Stimulated activated naive CD8-positive, alpha-beta T cell treated with anti-CD3 and anti-CD28 coated beads, Interleukin-15, amount 100 ng/mL, for 72 hours (primary cell): ENCODE measurements at places on chromosomes 2 and 18.

GRCh38 chr2:156483741-156484173 lies 47.6 kb downstream of the GPD2 start:
- DNase-seq: no peak

GRCh38 chr2:130318906-130319305 lies 23.8 kb upstream of the IMP4 start:
- DNase-seq: no peak

DNA sequence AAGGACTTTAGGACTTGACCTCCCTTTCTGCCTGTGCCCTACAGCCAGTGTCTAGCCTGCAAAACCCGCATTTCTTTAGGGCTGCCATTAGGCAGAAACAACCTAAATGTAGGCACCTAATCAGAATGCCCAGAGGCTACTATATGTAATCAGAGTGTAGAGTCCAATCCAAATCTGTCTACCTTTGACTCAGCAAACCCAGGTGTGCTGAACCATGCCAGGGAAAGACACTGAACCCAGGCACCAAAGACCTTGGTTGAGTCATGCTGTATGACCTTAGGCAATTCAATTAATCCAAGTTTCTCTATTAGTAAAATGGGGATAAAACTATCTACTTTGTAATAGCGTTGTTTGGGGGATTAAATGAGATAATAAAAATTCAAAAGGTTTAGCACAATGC lies 20.7 kb downstream of the CAPN14 start:
- DNase-seq: no peak

- no peak for DNase-seq
These were observed 122.8 kb upstream of the L3MBTL4 start for GRCh38 chr18:6537475-6537874.

GRCh38 chr2:22513563-22513962 lies 871.4 kb upstream of the KLHL29 start:
- no peak for DNase-seq

DNA sequence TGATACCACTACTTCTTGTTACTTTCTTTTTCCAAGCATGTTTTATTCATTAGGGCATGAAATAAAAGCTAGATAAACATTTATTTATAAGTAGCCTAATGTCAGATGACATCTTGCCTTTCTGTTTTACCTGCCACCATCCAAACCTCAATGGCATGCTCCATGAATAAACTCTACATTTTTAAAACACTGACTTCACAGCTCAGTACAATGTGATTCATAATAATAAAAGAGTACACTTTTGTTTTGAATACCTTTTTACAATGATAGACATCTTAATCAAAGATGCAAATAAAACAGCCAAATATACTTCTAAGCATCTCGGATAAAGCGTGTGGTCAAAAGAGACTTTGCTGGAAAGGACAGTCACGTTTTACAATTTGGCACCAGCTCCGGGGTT lies 88.2 kb downstream of the SPRED2 start:
- no peak for DNase-seq

- no peak for DNase-seq
These were observed 161.1 kb downstream of the FAM210A start for GRCh38 chr18:13565228-13565627.

DNA sequence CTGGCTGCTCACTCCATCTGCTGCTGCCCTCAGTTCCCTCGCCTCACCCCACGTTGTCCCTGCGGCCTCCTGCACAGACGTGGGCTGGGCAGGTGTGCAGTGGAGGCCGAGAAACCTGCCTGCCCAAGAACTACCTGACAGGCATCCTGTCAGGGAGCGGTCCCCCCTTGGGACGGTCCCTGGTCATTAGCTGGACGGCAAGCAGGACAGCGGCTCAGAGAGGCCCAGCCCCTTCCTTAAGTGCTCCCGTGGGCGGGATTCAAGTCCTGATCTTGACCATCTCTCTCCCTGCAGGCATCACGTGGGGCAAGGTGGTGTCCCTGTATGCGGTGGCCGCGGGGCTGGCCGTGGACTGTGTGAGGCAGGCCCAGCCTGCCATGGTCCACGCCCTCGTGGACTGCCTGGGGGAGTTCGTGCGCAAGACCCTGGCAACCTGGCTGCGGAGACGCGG lies 11.3 kb downstream of the BOK start:
- no peak for DNase-seq

- DNase-seq: no peak
These were observed 143.6 kb upstream of the EPHA4 start for GRCh38 chr2:221715523-221716247.

DNA sequence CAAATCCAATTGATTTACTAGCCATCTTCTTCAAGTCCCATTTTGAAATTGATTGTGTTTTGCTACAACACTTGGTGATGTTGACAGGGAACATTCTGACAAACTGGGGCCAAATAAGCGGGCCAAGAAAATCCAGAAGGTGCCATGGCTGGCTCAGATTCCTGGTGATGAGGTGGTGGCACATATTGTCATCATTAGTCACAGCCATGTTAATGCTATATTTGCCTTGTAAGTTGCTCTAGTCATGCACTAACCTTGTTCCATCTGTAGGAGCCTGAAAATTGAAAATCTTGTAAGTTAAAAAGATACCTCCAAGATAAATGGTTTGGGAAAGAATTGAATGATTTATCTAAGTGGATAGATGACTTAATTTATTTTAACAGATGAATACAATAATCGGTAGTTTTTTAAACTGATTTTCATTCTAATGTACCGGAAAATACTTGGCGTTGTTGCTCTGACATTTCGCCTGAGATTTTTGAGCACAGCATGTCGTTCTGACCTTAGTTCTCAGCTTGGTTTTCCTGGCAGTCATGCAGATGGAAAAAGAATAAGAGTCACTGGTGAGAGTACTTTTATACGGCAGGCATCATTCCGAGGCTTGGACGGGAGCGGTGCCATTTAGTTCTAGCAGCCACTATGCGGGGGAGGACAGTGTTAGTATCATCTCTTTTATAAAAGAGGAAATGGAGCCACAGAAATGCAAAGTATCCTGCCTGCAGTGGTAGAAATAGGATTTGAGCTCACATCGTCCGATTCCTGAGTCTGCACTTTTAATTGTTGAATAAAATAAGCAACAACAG lies 133.9 kb downstream of the ZNF532 start:
- no peak for DNase-seq

DNA sequence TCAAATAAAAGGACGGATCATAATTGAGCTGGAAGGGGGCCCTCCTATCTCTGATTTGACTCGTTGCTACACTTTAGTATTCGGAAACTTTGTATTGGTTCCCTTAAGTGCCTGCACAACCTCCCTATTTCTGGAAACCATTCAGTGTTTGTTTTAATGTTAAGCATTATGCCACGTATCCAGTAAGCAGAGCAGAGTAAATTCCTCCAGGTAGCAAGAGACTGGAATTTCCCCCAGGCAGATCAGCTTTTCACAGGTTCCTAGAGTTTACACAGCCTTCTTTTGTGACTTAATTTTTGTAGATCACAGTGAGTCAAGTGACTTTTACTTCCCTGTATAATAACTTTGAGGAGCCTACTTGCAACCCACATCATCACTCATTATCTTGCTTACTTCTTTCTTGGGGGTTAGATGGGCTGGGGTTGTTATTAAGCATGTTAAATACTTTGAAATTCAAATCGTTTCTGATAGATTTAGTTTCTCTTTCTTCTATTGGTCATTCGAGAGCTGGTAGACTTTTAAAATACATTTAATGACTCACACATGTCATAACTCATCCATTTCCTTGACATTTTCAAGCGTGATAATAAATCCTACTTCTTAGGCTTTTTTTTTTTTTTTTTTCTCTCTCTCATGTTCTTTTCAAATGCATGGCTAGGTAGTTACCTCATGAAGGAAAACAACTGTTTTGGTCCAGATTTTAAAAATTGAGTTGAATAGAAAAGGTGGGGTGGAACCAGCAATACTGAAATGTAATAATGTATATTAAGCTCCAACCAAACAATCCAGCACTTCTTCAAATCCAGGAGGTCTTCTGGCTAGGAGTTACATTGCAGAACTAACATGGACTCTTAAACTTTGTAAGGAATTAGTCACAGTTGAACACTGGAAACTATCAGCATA lies 219.3 kb downstream of the NEDD4L start:
- no peak for DNase-seq

- DNase-seq: no peak
These were observed 24.6 kb downstream of the THAP4 start for GRCh38 chr2:241612156-241613016.

- DNase-seq: no peak
These were observed 3.9 kb upstream of the GALNT14 start for GRCh38 chr2:31142110-31142509.

DNA sequence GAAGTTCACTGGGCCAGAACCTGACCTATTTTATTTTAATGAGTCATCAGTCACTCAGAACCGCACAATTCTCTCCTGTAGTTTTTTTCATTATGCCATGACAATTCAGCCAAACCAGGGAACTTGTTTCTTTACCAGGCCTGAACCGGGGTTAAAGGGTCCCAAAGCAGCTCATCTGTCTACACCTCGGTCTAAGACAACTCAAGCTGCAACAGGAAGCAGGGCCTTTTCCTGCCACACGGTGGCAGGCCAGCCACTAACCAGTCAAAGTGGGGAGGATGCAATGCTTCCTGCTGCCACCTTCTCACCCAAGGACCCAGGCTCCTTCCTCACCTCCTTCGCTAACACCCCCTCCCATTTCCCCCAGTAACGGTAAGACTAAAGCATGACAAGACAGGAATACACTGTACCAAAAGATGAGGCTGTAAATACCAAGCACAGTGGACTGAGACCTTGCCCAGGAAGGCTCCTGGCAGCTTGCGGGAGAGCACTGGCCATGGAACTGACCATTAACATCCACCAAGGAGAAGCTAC lies 56.7 kb upstream of the ACKR3 start:
- peak; percentile 73 for DNase-seq

DNA sequence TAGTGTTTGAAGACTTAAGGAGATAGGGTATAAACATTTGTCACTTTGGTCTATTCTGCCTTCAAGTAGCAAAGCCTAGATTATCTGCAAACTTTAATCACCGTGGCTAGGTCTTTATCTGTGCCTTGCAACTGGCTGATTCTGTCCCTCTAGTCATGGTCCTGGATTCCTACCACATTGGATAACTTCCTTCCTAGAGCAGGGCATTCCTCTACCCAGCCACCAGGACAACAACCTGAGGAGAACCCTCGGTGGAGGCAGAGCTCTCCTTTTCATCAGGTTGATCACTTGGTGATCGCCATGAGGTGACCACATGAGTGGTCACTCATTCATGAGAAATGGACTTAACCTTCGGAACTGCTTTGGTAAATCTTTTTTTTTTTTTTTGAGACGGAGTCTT lies 25.3 kb upstream of the PTPRM start:
- DNase-seq: no peak

- no peak for DNase-seq
These were observed 9.1 kb downstream of the NGEF start for GRCh38 chr2:233003658-233004555.

DNA sequence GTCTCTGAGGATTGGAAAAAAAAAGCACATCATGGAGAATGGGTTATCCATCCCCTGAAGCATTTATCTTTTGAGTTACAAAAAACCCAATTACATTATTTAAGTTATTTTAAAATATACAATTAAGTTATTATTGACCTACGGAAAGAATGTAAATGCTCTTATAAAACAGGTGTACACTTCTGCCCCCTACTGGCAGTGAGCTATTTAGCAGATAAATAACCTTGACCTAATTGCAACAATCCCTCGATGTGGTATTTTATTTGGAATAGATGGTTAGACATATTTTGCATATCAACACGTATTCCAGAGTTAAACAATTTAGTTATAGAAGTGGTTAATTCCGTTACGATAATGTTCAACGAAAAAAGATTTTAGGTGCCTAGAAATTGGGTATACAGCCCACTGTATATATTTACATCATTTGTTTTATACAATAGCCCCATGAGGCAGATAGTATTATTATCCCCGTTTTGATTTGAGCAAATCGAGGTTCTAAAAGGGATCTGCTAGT lies 9.1 kb upstream of the DAW1 start:
- DNase-seq: no peak

- DNase-seq: no peak
These were observed 2.7 kb downstream of the FAM228B start for GRCh38 chr2:24125956-24126355.

DNA sequence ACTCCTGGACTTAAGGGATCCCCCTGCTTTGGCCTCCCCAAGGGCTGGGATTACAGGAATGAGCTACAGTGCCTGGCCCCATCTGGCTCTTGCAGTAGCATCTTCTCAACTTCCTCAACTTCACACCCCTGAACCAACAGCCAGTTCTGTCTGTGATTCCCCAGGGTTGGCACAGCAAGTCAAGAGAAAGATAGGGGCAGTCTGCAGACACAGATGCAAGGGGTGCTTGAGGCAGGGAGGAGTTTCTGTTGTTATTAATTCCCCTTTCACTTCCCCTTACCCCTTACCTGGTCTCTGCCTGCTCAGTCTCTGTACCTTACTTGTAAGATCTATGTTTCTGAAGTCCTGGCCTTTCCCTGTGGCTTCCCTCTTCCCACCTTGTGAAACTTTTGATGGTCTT lies 54.1 kb upstream of the MEX3C start:
- DNase-seq: no peak

- DNase-seq: no peak
These were observed 182.8 kb downstream of the NBAS start for GRCh38 chr2:15378148-15378908.

- no peak for DNase-seq
These were observed 123.3 kb upstream of the SIX2 start for GRCh38 chr2:45132551-45132950.

GRCh38 chr2:86081724-86082123 lies 24.0 kb downstream of the POLR1A start:
- DNase-seq: no peak

DNA sequence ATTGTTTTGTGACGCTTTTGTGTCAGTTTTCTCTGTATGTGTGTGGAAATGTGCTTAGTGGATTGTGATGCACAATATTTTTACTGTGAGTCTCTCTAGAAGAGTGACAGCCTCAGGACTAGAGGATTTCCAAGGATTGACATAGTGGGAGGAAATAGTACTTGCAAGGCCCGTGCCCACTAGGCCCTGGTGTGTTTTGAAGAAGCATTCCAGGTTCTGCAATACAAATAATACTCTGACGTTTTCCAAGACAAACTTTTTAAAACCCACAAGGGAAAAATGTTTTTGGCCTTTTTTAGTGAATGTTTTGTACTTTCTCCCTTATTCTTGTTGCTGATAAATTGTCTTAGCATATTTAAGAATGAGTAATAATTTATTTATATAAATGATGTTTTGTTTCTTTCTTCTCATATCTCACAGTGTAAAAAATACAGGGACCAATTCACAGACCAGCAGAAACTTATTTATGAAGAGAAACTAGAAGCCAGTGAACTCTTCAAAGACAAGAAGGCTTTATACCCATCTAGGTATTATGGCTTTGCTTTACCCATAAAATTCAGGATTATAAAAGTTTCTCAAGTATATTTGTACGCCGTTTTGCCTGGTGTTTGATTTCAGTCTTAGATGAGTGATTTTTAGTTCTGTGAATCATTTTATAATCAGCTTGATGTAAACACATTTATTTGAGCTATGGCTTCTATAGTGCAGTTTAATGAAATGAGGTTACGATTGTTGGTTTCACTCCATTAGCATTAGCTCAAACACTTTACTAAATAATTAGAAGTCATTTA lies 165.6 kb downstream of the MYO1B start:
- DNase-seq: no peak

GRCh38 chr2:38207168-38207567 lies 131.2 kb upstream of the CYP1B1 start:
- DNase-seq: no peak
